Osteocyte (in vitro differentiated cells): ENCODE measurements at places on chromosomes 6 and 20. TPM values are rescaled to one million over a fixed set of nuclear protein-coding genes. Genes with fewer than 3 reads are reported as not detected.

CGA gene
- not detected in 2 replicates for total RNA-seq

GRCh38 chr6:67633058-67633457 is 1002.0 kb upstream of the ADGRB3 start:
- no peak for DNase-seq
- H3K4me3 ChIP-seq, result no peak overlapping the region

GRCh38 chr20:44990957-44991356 is 24.6 kb downstream of the STK4 start:
- peaks cover 21% of the 10 kb centered on the region for H3K36me3 ChIP-seq
- H3K27me3 ChIP-seq, result no peaks in the 10 kb centered on the region

DNA sequence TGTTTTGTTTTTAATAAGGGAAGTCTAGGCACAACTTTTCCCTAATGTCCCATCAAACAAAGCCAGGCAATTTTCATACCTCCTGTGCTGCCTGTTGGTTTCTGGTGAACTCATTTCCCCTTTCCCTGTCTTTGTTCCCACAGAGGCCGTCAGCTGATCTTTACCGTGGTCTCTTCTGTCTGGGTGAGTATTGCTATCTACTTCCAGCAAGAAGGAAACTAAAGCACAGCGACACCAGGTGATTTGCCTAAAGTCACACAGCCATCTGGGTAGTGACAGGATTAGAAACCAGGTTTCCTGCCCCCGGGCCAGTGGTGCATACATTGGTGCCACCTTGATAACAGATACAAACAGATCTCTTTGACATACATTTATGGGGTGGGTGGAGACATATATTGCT is 59.6 kb downstream of the RAB44 start:
- no peak for DNase-seq
- no peaks in the 10 kb centered on the region for H3K27me3 ChIP-seq
- no peaks in the 10 kb centered on the region for H3K36me3 ChIP-seq
